ENCODE measurements at places on chromosomes 4 and X. TPM values are rescaled to one million over a fixed set of nuclear protein-coding genes. Genes with fewer than 3 reads are reported as not detected.

DNA sequence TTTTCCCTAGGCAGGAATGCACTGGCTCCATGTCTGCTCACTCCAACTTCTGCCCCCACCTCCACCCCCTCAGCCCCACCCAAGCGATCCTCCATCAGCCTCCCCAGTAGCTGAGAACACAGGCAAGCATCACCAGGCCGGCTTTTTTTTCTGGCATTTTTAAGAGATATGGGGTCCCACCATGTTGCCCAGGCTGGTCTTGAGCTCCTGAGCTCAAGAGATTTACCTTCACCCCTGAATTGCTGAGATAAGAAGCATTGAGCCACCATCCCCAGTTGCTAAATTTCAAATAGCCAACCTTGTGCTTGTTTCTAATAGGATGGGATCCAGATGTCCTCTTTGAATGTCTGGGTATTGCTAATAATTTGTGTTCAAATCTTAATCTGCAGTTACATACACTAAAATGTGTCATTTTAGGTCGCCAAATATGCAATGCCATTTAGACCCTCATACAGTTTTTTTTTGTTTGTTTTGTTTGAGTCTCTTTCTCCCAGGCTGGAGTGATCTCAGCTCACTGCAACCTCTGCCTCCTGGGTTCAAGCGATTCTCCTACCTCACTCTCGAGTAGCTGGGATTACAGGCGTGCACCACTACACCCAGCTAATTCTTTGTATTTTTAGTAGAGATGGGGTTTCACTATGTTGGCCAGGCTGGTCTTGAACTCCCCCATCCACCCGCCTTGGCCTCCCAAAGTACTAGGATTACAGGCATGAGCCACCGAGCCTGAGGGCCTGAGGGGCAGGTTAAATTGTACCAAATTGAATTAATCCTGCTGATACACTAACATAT, 8.8 kb downstream of the LARP7 start:
- no peak for DNase-seq
- peaks cover 43% of the 10 kb centered on the region for H3K36me3 ChIP-seq
- no peaks in the 10 kb centered on the region for H3K27me3 ChIP-seq
- no peak overlapping the region for H3K4me3 ChIP-seq
- H3K27ac ChIP-seq = no peak overlapping the region
- peaks cover 22% of the 10 kb centered on the region for H3K4me1 ChIP-seq

- no peaks in the 10 kb centered on the region for H3K4me1 ChIP-seq
- no peaks in the 10 kb centered on the region for H3K36me3 ChIP-seq
- no peak overlapping the region for H3K4me3 ChIP-seq
- no peaks in the 10 kb centered on the region for H3K27me3 ChIP-seq
- no peak for DNase-seq
Observed at GRCh38 chr4:83546786-83547185, 10.9 kb downstream of the GPAT3 start.

The HSFX3 gene
- total RNA-seq = not detected

The TXK gene
- total RNA-seq = 0.77 TPM

DNA sequence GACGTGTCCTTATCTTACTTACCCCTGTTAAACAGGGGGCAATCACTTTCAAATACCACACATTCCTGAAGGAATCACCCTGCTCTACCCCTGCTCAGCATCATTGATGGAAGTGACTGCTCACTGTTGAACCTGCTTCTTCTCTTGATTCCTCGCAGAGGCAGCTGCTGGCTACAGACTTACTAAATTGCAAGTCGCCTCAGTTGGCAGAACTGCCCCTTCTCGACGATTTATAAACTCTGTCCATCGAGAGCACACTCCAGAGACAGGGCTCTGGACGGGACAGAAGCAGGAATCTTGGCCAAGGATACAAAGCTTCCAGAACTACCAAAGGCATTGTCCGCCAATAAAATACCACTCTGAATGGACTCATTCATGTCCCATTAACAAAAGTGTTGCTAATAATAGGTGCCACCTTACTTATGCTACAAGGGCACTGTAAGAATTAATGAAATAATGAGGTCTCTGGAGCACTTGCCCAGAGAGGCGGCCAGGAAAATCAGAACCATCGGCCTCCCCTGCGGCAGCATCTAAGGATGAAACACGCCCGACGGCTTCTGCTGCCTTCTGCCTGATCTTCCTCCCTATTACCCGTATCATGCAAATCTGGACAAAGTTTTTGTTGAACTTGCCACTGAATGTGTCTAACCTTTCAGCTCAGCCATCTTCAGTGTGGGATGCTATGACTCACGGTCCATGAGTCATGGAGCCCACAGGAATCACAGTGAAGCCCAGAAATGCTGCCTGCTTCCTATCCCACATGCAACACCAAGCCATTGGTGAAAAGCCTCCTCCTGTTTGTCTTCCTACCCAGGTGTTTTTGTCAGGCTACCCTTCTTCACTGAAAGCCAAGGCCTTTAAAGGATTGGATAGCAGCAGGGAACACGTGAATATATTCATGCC, 164.9 kb downstream of the MAML3 start:
- no peak overlapping the region for H3K4me3 ChIP-seq
- peak; percentile 32 for DNase-seq
- no peaks in the 10 kb centered on the region for H3K36me3 ChIP-seq
- H3K27me3 ChIP-seq = no peaks in the 10 kb centered on the region

- no peaks in the 10 kb centered on the region for H3K27me3 ChIP-seq
- no peaks in the 10 kb centered on the region for H3K36me3 ChIP-seq
- H3K4me3 ChIP-seq = no peak overlapping the region
- H3K4me1 ChIP-seq = no peaks in the 10 kb centered on the region
Observed at GRCh38 chr4:80586716-80587115, 251.2 kb downstream of the CFAP299 start.

- no peak for DNase-seq
- no peaks in the 10 kb centered on the region for H3K4me1 ChIP-seq
- no peak overlapping the region for H3K4me3 ChIP-seq
- H3K27ac ChIP-seq = no peak overlapping the region
Observed at GRCh38 chr4:90996813-90997212, 869.6 kb downstream of the CCSER1 start.

The ARR3 gene
- total RNA-seq = not detected

DNA sequence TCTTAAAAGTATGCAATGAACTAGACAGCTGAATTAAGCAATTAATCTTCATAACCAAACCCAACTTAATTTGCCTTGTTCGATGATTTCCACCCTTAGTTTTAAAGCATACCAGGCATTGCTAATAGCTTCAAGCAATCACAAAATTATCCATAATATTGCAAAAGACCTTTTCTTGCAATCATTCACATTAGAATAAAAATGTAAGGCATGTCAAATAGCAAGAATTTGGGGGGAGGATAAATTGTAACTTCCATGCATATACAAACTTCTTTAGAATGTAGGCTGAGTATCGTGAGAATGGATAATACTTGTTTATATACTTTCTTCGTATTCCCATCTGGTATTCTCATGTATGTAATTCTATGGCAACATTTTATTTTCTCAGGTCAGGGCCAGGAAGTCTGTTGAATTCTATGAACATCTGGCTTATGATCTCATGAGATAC, 28.7 kb upstream of the BMP2K start:
- no peak overlapping the region for H3K27ac ChIP-seq
- H3K4me3 ChIP-seq = no peak overlapping the region
- H3K27me3 ChIP-seq = no peaks in the 10 kb centered on the region

GRCh38 chr4:158704274-158704673, 18.9 kb downstream of the PPID start:
- H3K4me3 ChIP-seq = no peak overlapping the region
- no peaks in the 10 kb centered on the region for H3K4me1 ChIP-seq
- DNase-seq = no peak
- no peak overlapping the region for H3K27ac ChIP-seq
- no peaks in the 10 kb centered on the region for H3K27me3 ChIP-seq
- H3K36me3 ChIP-seq = peaks cover 87% of the 10 kb centered on the region

- H3K36me3 ChIP-seq = no peaks in the 10 kb centered on the region
- H3K4me1 ChIP-seq = no peaks in the 10 kb centered on the region
- no peak overlapping the region for H3K4me3 ChIP-seq
- H3K27ac ChIP-seq = no peak overlapping the region
- no peaks in the 10 kb centered on the region for H3K27me3 ChIP-seq
Observed at GRCh38 chr4:162921178-162921785, 245.4 kb downstream of the NAF1 start.

The NAP1L3 gene
- 5.2 TPM for total RNA-seq

GRCh38 chr4:185737489-185738037, 74.4 kb downstream of the SORBS2 start:
- H3K4me3 ChIP-seq = peak overlapping the region; percentile 24
- H3K27me3 ChIP-seq = no peaks in the 10 kb centered on the region
- peak overlapping the region; percentile 86 for H3K27ac ChIP-seq

DNA sequence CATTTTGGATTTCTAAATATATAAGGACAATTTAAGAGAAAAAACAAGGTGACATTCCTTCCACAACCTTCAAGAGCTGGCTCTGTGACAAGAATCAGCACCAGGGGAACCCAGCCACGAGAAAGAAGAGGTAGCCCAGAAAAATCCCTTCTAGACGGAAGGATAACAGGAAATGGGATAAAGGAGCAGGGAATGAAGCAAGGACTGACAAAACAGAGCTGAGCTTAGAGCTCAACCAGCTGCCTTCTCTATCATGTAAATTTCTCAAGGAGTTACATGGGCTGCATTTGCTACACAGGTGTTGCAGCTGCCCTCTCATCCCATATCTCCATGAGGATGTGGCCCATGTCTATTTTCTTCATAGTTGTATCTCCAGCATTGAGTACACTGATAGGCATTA, 154.2 kb upstream of the PRDX4 start:
- no peak for DNase-seq
- no peaks in the 10 kb centered on the region for H3K4me1 ChIP-seq
- H3K27ac ChIP-seq = no peak overlapping the region
- no peak overlapping the region for H3K4me3 ChIP-seq
- H3K27me3 ChIP-seq = no peaks in the 10 kb centered on the region

DNA sequence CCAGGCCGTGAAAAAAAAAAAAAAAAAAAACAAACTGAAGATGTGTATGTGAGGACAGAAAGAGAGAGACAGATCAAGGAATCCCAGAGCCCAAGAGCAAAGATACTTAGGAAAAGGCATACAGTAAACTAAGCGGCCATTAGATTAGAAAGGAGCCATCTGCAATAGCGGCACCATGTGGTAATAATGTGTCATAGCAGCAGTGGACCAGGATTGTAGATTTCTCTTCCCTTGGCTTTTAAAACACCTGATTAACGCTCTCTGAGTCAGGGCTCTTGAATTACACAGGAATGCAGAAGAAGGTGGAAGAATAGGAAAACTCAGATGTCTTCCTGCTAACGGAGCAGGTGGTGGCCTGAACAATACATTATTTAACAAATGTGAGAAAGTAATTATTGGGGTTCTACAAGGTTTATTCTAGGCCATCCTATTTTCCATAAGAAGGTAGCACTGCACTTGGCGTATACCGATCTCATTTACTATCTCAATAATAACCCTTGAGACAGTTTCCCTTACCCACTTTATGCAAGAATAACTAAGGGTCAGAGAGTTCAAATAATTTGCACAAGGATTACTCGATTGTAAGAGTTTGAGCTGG, 182.7 kb downstream of the KCNIP4 start:
- H3K27ac ChIP-seq = no peak overlapping the region
- DNase-seq = no peak
- H3K27me3 ChIP-seq = no peaks in the 10 kb centered on the region

GRCh38 chr4:71267244-71267643, 71.6 kb upstream of the SLC4A4 start:
- H3K36me3 ChIP-seq = no peaks in the 10 kb centered on the region
- no peaks in the 10 kb centered on the region for H3K27me3 ChIP-seq
- no peak for DNase-seq
- H3K4me3 ChIP-seq = no peak overlapping the region

The MAGEA6 gene
- not detected for total RNA-seq

GRCh38 chr4:122012735-122013134, 60.9 kb upstream of the TRPC3 start:
- H3K4me3 ChIP-seq = no peak overlapping the region
- H3K4me1 ChIP-seq = no peaks in the 10 kb centered on the region
- no peak overlapping the region for H3K27ac ChIP-seq
- no peak for DNase-seq

DNA sequence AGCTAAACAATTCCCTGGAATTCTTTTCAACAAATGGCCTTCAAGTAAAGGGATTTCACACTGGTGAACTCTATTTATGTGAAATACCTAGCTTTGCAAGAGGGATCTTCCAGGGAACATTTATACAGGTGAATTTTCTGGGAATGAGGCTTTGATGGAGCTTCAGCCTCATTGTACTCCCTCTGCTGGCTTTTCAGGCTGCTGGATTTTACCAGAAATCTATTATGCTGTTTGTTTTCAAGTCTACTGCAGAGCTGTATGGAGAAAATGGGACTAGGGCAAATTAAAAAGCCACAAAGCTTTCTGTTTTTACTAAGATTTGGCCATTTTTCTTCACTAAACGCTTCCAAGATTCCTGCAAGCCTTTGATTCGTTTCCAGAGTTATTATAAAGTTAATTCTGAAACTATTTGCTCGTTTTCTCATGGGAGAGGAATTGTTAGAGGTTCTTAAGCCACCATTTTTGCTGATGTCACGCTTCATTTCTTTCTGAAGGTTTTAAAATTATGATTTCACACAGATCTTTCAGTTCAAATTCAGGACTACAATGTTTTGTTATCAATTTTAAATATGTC, 31.6 kb downstream of the KDM6A start:
- H3K4me1 ChIP-seq = peaks cover 32% of the 10 kb centered on the region
- H3K36me3 ChIP-seq = no peaks in the 10 kb centered on the region
- no peak for DNase-seq
- H3K27ac ChIP-seq = no peak overlapping the region
- H3K4me3 ChIP-seq = no peak overlapping the region

DNA sequence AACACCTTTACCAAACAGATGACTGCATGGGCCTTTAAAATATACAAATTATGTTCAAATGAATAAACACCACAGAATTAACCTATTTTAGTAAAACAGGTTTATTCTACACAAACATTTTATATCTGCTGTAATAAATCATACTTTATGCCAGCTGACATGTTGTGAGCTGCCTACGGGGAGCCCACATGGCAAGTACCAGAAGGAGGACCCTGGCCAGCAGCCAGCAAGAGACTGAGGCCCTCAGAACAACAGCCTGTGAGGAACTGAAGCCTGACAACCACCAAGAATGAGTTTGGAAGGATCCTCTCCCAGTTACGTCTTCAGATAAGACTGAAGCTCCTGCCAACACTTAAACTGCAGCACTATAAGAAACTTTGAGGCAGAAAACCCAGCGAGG, 377.0 kb downstream of the PDGFC start:
- H3K27ac ChIP-seq = no peak overlapping the region
- H3K36me3 ChIP-seq = no peaks in the 10 kb centered on the region
- H3K4me1 ChIP-seq = no peaks in the 10 kb centered on the region
- no peaks in the 10 kb centered on the region for H3K27me3 ChIP-seq

The MAGEA8 gene
- total RNA-seq = not detected

GRCh38 chr4:24211856-24212255, 322.0 kb upstream of the PPARGC1A start:
- H3K36me3 ChIP-seq = no peaks in the 10 kb centered on the region
- no peak overlapping the region for H3K4me3 ChIP-seq
- H3K27me3 ChIP-seq = no peaks in the 10 kb centered on the region
- H3K4me1 ChIP-seq = no peaks in the 10 kb centered on the region

DNA sequence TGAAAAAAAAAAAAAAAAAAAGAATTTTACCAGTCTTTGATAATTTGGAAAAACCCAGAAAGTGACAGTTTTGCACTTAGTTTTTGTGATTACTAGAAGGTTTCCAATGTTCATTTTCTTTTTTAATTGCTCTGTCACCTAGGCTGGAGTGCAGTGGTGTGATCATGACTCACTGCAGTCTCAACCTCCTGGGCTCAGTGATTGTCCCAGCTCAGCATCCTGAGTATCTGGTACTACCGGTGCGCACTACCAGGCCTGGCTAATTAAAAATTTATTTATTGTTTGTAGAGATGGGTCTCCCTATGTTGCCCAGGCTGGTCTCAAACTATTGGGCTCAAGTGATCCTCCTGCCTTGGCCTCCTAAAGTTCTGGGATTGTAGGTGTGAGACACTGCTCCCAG, 3.3 kb downstream of the NUDT9 start:
- no peak overlapping the region for H3K27ac ChIP-seq
- no peaks in the 10 kb centered on the region for H3K36me3 ChIP-seq
- no peak for DNase-seq
- no peaks in the 10 kb centered on the region for H3K27me3 ChIP-seq
- H3K4me1 ChIP-seq = no peaks in the 10 kb centered on the region
- H3K4me3 ChIP-seq = no peak overlapping the region

Measured in heart left ventricle (tissue), 16 donors.